Stomach (tissue), 19 donors: ENCODE measurements at places on chromosomes 11 and 22. TPM values are rescaled to one million over a fixed set of nuclear protein-coding genes. Genes with fewer than 3 reads are reported as not detected.

Gene NRGN
- not detected for polyA plus RNA-seq

GRCh38 chr11:34055218-34056000 is 3.9 kb downstream of the CAPRIN1 start:
- no peak for DNase-seq

DNA sequence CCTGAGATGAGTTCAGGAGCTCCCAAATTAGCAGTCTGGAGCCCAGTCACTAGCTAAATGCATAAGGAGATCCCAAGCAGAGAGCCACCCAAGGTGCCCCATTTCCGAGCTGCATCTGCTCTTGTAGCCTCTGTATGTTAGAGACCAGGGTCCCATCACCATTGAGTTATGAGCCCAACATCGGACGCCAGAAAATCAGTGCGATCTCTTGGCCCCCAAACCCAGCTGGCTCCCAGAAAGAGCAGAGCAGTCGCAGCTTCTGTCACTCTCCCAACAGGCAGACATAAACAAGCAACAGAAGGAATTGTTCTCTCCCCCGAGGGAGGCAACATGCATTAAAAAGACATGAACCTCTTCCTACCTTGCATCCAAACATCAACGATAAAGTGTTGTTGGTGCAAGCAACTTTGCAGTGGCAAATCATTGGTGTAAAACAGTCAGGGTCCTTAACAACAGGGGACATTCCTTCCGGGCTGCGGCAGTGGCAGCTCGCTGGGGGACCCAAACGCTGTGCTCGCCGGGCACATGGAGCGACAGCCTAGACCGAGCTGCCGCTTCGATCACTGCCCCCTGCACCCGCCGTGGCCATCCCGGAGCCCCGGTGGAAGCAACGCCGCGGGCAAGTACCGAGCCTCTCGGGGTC is 907.1 kb downstream of the DLG2 start:
- DNase-seq = peak; percentile 22

- no peak for DNase-seq
These were observed 211.8 kb downstream of the LUZP2 start for GRCh38 chr11:24708616-24709015.

- DNase-seq = peak; percentile 6
These were observed 176.4 kb downstream of the FAM181B start for GRCh38 chr11:82557274-82557673.

Gene CLCF1
- 2.7 TPM for polyA plus RNA-seq
